ENCODE measurements at places on chromosomes 2 and 18. TPM values are rescaled to one million over a fixed set of nuclear protein-coding genes. Genes with fewer than 3 reads are reported as not detected.

- DNase-seq, result no peak
Observed at GRCh38 chr2:21427606-21428005, 303.8 kb downstream of the TDRD15 start.

DNA sequence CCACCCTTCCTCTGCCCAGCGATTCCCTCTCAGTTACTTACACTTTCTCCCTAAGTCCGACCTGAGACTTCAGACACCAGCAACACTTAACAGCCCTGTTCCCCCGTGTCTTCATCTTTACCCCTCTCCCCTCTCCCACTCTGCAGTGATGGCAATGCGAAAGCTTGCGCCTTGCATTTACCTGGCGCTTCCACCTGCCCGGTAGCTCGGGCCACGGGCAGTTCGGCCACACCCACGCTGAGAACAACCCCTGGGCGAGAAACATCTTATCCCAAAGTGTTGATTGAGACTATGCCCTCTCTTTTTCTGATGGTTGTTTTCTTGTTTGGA, 558 bp downstream of the DNAJC10 start:
- DNase-seq, result no peak

GRCh38 chr2:60531701-60532133, 21.7 kb downstream of the BCL11A start:
- no peak for DNase-seq

DNA sequence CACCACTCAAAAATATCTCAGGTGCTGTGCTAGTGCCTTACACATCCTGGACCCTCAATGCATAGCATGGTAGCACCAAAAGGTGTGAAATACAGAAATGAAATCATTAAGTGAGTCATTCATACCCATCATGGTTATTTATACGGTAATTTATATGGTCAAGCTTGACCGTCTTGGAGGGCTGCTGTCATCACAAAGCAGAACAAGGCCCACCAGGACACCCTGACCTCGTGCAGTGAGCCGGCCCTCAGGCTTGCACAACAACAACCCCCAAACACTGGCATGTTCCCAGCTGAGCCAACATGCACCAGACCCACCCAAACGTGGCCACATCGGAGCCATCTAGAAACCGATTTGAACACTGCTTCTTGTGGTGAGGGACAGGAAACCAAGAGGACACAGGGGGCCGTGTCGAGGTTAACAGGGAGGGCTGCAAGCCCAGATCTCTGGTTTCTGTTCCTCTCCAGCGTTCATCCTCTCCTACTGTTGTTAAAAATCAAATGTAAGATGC, 378.5 kb upstream of the ID2 start:
- DNase-seq, result no peak

- DNase-seq, result no peak
Observed at GRCh38 chr2:66264354-66264753, 170.6 kb upstream of the MEIS1 start.

GRCh38 chr2:10544252-10544651, 96.1 kb upstream of the ODC1 start:
- no peak for DNase-seq

Gene RAB12
- polyA plus RNA-seq, result 65.1 TPM

- no peak for DNase-seq
Observed at GRCh38 chr2:109380502-109381326, 233.1 kb downstream of the SEPTIN10 start.

DNA sequence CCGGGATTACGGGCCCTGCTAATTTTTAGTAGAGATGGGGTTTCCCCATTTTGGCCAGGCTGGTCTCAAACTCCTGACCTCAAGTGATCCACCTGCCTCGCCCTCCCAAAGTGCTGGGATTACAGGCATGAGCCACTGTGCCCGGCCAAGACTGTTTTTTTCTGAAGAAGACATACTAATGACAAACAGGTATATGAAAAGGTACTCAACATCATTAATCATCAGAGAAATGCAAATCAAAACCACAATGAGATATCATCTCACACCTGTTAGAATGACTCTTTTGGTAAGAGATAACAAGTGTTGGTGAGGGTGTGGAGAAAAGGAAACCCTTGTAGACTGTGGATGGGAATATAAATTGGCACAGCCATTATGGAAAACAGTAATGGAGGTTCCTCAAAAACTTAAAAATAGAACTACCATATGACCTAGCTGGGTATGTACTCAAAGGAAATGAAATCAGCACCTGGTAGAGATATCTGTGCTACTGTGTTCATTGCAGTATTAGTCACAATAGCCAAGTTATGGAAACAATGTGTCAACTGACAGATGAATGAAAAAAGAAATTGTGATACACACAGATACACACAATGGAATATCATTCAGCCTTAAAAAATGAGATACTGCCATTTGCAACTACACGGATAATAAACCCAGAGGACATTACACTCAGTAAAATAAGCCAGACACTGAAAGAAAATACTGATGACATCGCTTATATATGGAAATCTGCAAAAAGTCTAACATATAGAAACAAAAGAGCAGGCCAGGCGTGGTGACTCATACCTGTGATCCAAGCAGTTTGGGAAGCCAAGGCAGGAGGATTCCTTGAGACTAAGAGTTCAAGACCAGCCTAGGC, 20.8 kb downstream of the SOS1 start:
- no peak for DNase-seq

GRCh38 chr18:47754311-47755101, 176.0 kb downstream of the SMAD2 start:
- DNase-seq, result peak; percentile 19

Gene TCF7L1
- 50.7 TPM for polyA plus RNA-seq

Gene DOK6
- 21.8 TPM for polyA plus RNA-seq

Measured in left kidney (tissue), 8 donors.